Right ventricle myocardium superior (tissue), 1 donor: ENCODE measurements at places on chromosomes 6 and 20. TPM values are rescaled to one million over a fixed set of nuclear protein-coding genes. Genes with fewer than 3 reads are reported as not detected.

SNX9 gene
- total RNA-seq = 34.4 TPM

ANKRD66 gene
- not detected for total RNA-seq

THBD gene
- total RNA-seq = 11.8 TPM

SH3BGRL2 gene
- total RNA-seq = 5.9 TPM

RAET1E gene
- 0.48 TPM for total RNA-seq

BTBD9 gene
- total RNA-seq = 14.9 TPM

SNAP91 gene
- total RNA-seq = 2.3 TPM

TMEM74B gene
- total RNA-seq = 5.2 TPM

BTNL2 gene
- total RNA-seq = not detected

CENPW gene
- 0.48 TPM for total RNA-seq

RSPH9 gene
- 0.16 TPM for total RNA-seq

SEC63 gene
- 57.9 TPM for total RNA-seq

MYT1 gene
- total RNA-seq = 0.40 TPM

LPA gene
- not detected for total RNA-seq

OR11A1 gene
- not detected for total RNA-seq

FRK gene
- total RNA-seq = 7.5 TPM

EHMT2 gene
- total RNA-seq = 15.5 TPM

HTR1E gene
- not detected for total RNA-seq
